HFFc6 (cell line): ENCODE measurements at places on chromosomes 6 and 20.

DNA sequence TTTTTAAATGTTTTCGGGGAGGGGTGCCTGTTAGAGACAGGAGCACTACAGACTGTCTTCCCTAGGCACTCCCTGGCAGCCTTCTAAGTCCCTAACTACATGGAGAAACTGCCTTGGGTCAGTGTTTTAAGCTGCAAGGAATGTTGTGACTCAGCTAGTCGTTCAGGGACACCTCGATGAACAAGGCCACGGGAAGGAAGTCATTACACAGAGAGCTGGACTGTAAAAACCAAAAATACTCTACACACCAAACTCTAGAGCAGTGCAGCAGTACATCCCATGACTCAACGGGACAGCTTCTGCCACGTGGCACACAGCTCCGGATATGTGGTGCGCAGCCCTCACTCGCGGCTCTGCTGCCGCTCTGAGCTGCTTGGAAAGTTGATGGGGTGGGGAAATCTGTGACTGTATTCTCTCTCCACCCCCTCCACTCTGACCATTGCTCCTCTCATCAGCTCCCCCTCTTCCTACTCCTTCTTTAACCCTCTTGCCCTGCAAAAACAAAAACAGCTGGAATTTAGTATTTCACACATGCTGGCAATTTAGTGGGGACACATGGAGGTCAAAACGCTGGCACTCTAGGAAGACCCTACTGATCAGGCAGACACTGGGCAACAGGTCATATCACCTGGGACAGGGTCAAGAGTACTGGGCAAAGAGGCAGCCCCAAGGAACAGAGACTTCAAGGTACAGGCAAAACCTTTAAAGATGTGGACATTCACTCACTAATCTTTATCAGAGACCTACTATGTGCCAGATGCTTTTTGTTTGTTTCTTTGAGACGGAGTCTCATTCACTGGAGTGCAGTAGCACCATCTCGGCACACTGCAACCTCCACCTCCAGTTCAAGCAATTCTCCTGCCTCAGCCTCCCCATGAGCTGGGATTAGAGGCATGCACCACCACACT is 10.9 kb upstream of the LPIN3 start:
- H3K36me3 ChIP-seq = no peaks in the 10 kb centered on the region
- peaks cover under 1% of the 10 kb centered on the region; the same call in 1 of the 2 replicates for H3K27me3 ChIP-seq
- H3K4me1 ChIP-seq = peaks cover 57% of the 10 kb centered on the region
- H3K4me3 ChIP-seq = peak overlapping the region; percentile 73
- DNase-seq = peak; percentile 100
- peak overlapping the region; percentile 97 for H3K27ac ChIP-seq

DNA sequence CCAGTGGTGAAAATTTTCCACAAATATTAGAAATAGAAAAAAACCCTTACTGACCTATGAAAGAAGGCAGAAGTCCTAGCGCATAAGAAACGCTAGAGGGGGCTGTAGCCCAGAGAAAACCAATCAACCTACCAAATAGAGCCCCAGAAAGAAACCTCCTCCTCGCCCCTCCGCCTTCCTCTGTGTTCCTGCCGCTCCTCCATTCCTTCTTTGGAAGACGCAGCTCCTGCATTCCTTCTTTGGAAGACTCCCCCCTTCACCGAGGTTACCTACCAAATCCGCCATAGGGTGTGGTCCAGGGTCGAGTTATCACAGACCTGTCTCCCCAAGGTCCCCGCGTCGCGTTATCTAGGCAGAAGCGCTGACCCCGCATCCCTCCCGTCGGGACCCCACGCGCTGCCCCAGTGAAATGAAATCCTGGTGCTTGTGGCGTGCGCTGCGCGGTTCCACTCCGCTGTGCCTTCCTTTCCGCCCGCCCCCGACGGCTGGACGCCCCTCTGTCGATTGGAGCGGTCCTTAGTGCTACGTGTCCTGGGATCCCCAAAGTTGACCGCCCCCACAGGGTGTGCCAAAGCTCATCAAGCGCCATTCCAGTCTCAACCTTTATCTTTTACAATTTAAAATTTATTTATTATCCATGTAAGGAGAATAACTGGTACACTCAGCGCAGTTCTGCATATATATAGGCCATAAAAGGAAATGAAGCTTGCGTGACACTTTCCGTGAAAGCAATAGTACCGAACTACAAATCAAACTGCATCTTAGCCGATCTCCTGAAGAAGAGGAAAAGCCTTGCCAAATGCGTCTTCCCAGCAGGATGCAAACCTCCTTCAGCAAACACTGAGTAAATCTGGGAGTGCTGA is 13.0 kb downstream of the RPP21 start:
- H3K4me3 ChIP-seq = peak overlapping the region; percentile 84
- no peaks in the 10 kb centered on the region for H3K36me3 ChIP-seq
- DNase-seq = peak; percentile 51
- H3K27me3 ChIP-seq = peaks cover 36% of the 10 kb centered on the region

DNA sequence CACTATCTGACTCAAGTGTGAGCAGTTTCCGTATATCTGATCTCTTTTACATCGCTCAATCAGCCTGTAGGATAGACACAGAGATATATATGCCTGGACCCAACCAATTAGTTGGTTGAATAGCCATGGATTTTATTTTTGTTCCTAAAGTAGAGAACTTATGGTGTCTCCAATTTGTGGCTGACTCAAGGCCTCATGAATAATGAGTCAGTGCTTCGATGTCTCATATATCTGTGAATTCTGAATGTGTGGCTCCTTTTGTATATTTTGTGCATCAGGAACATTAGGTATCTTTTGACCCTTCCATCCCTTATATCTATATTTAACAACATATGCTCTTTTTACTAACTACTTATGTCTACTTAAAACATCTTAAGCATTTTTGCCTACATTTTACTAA is 64.5 kb downstream of the OR2B2 start:
- DNase-seq = peak; percentile 49
- no peak overlapping the region for H3K27ac ChIP-seq
- H3K4me1 ChIP-seq = peaks cover 20% of the 10 kb centered on the region

DNA sequence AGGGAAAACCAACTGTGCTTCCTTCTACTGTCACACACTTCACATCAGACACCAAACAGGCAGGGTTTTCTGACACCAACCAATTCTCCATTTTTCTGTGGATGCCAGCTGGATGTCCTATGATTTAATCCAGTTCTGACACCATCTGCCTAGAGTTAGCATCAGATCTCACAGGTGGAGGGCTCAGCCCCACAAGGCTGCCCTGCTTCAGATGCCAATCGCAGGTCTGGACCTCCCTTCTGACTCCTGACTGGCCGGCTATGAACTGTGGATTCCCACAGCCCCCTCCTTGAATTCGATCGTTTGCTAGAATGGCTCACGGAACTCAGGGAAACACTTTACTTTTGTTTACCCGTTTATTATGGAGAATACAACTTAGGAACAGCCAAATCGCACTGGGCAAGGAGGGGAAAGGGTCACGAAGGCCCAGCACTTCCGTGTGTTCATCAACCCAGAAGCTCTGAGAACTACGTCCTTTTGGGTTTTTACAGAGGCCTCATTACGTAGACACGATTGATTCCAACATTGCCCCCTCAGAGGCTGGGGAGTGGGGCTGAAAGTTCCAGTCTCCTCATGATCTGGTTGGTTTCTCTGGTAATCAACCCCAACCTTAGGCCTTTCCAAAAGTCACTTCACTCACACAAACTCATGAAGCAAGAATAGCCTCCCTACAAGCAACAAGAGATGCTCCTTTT is 25.4 kb upstream of the MAS1 start:
- H3K4me3 ChIP-seq = no peak overlapping the region
- H3K27me3 ChIP-seq = peaks cover 8% of the 10 kb centered on the region
- H3K36me3 ChIP-seq = no peaks in the 10 kb centered on the region
- no peak overlapping the region for H3K27ac ChIP-seq

DNA sequence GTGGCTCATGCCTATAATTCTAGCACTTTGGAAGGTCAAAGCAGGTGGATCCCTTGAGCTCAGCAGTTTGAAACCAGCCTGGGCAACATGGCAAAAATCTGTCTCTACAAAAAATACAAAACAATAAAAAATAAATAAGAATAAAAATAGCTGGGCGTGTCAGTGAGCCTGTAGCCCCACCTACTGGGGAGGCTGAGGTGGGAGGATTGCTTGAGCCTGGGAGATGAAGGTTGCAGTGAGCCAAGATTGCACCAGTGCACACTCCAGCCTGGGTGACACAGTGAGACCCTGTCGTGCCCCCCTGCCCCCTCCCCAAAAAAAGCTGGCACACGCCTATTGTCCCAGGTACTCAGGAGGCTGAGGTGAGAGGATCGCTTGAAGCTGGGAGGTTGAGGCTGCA is 35.1 kb upstream of the SRPK1 start:
- DNase-seq = no peak
- peaks cover 13% of the 10 kb centered on the region for H3K27me3 ChIP-seq
- H3K4me1 ChIP-seq = peaks cover 43% of the 10 kb centered on the region
- no peak overlapping the region for H3K4me3 ChIP-seq
- no peaks in the 10 kb centered on the region for H3K36me3 ChIP-seq

DNA sequence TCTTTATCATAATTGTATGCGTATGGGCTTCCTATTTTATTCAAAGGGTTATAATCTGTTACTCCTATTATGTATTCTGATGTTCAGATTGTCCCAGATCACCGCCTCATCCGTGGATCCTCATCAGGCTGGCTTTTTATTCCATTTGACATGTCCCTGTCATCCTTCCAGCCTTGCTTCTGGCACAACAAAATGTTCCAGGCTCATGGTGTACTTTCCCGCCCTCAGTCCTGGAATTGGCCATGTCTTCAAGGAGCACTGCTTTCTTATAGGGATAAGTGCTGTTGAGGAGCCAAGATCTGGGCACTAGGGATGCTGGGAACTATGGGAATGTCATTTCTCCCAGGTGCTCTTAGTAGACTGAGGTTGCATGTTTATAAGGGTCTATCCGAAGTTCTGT is 207.8 kb downstream of the JARID2 start:
- H3K4me3 ChIP-seq = no peak overlapping the region
- H3K4me1 ChIP-seq = peaks cover 31% of the 10 kb centered on the region
- H3K36me3 ChIP-seq = peaks cover 5% of the 10 kb centered on the region
- no peak for DNase-seq

GRCh38 chr6:142470421-142470820 is 168.6 kb downstream of the ADGRG6 start:
- H3K27ac ChIP-seq = no peak overlapping the region
- no peak for DNase-seq
- H3K4me3 ChIP-seq = no peak overlapping the region
- no peaks in the 10 kb centered on the region; the same call in 1 of the 2 replicates for H3K27me3 ChIP-seq

DNA sequence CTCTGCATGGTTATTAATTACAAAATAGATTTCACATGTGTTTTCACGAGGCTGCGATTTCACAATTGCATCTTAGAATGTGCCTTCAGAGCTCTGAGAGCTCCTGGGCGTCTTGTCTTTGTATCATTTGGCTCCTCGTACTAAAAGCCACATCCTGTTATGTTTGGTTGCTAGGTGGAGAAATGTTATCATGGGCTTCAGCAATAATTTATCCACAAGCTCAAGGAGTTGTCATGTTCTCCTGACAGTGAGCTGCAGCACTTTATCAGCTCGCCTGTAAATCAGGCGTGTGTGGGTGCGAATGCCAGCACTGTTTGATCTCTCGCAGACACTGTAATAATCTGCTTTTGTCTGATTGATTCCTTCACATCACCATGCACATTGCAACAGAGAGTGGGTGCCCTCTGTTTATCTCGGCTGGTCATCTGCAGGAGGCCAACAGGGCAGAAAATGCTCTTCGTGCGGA is 218.6 kb upstream of the ZFP64 start:
- H3K36me3 ChIP-seq = 0 out of 2 replicates have a peak, but pooled peaks cover 5% of the 10 kb centered on the region
- H3K4me3 ChIP-seq = no peak overlapping the region
- H3K27ac ChIP-seq = no peak overlapping the region
- H3K27me3 ChIP-seq = no peaks in the 10 kb centered on the region; the same call in 1 of the 2 replicates
- no peak for DNase-seq

DNA sequence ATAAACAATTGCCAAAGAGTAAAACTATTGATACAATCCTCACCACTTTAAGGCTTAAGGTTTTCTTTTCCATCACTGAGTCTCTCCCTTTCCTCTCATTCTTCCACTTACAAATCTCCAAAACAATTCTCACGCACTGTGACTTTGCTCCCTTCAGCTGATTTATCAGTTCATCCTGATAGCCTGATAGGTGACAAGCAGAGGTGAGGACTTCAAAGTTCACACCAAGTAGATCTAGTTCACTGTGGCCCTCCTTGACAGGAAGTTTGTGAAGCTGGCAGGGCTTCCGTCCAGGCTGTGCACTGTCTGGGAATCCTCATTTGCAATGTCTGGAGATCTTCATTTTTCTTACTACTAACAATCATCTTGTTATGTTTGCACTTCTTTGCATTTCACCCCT is 35.2 kb upstream of the POU5F1 start:
- DNase-seq = no peak
- H3K4me3 ChIP-seq = no peak overlapping the region
- no peaks in the 10 kb centered on the region for H3K27me3 ChIP-seq

GRCh38 chr6:167401525-167402194 is 76.8 kb downstream of the TTLL2 start:
- H3K4me1 ChIP-seq = no peaks in the 10 kb centered on the region
- no peak overlapping the region for H3K4me3 ChIP-seq
- H3K36me3 ChIP-seq = peaks cover 17% of the 10 kb centered on the region
- H3K27me3 ChIP-seq = peaks cover 5% of the 10 kb centered on the region; the same call in 1 of the 2 replicates

GRCh38 chr6:125961117-125961516 is 4.5 kb downstream of the HINT3 start:
- H3K4me3 ChIP-seq = no peak overlapping the region
- peaks cover 3% of the 10 kb centered on the region for H3K4me1 ChIP-seq
- no peak for DNase-seq
- H3K27ac ChIP-seq = no peak overlapping the region
- H3K27me3 ChIP-seq = peaks cover 3% of the 10 kb centered on the region; the same call in 1 of the 2 replicates

DNA sequence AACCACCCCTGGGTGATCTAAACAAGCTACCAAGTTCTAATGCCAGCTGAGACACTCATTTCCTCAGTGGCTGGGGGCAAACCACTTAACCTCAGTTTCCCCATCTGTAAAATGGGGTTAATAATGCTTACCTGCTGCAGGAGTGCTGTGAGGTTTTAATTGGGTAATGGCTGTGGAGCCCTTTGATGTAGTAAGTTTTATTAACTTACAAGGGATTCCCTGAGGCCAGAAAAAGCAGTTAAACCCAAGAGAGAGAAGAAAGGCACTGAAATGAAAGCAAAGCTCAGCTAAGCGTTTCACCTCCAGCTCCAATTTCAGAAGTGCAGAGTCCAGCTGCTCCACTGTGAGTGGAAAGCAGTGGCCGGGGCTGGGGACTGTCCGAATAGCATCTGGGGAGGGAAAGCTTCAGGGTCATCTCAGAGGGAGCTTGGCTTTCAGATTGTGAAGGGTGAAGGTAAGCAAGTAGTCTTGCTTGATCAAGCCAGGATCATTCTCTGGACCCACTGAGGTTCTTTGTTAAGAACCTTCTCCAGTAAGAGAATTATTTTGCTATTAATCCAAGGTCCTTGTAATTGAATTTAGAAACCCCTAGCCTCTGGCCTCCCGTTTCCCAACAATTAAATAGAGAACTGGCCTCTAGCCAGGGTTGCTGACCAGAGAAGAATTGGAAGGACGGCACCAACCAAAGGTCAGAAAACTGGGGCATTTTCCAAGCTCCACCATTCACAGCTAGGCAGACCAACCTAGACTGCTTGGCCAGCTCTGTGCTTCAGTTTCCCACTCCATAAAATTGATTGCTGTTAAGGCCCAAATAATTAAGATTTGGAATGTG is 20.9 kb upstream of the TCP11 start:
- H3K36me3 ChIP-seq = no peaks in the 10 kb centered on the region
- no peak overlapping the region for H3K27ac ChIP-seq
- peaks cover 49% of the 10 kb centered on the region for H3K4me1 ChIP-seq
- no peaks in the 10 kb centered on the region; the same call in 1 of the 2 replicates for H3K27me3 ChIP-seq
- DNase-seq = no peak

GRCh38 chr6:12149944-12150510 is 137.9 kb downstream of the HIVEP1 start:
- DNase-seq = no peak
- 0 out of 2 replicates have a peak overlapping the region, but pooled peaks have one; percentile 89 for H3K27ac ChIP-seq
- peaks cover 36% of the 10 kb centered on the region for H3K4me1 ChIP-seq
- no peaks in the 10 kb centered on the region; the same call in 1 of the 2 replicates for H3K36me3 ChIP-seq
- H3K27me3 ChIP-seq = no peaks in the 10 kb centered on the region
- H3K4me3 ChIP-seq = no peak overlapping the region
